Activated CD8-positive, alpha-beta memory T cell treated with anti-CD3 and anti-CD28 coated beads, Interleukin-2, amount 10 ng/mL, durations not matched to agents 7 days and 5 days (primary cell): ENCODE measurements at places on chromosomes 13 and 19. TPM values are rescaled to one million over a fixed set of nuclear protein-coding genes. Genes with fewer than 3 reads are reported as not detected.

Gene GARIN5A
- total RNA-seq, result not detected

Gene BRCA2
- total RNA-seq, result 37.8 TPM

Gene GTPBP3
- 44.4 TPM for total RNA-seq

Gene SCAF1
- 79.3 TPM for total RNA-seq

Gene CCDC124
- 101 TPM for total RNA-seq
